CD4-positive, alpha-beta T cell (primary cell): ENCODE measurements at places on chromosomes 4 and X.

DNA sequence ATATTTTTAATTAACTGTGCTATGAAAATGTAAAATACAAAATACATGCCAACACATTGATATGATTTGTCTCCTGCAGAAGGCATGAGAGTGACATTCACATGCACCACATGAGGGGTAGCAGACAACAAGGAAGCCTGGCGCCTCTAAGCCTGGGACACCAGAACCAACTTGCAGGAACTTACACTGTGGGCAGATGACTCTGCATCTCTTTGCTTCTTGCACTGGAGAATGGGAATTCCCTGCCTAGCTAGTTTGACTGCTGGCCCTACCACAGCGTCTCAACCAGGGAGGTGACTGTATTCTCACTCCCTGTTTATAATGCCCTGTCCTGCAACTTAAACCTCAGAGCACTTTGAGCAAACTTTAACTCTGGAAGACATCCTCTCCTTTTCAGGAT, 40.5 kb downstream of the PAGE2 start:
- no peak for DNase-seq

- DNase-seq: no peak
Observed at GRCh38 chrX:20863649-20864048, 510.6 kb upstream of the CNKSR2 start.

DNA sequence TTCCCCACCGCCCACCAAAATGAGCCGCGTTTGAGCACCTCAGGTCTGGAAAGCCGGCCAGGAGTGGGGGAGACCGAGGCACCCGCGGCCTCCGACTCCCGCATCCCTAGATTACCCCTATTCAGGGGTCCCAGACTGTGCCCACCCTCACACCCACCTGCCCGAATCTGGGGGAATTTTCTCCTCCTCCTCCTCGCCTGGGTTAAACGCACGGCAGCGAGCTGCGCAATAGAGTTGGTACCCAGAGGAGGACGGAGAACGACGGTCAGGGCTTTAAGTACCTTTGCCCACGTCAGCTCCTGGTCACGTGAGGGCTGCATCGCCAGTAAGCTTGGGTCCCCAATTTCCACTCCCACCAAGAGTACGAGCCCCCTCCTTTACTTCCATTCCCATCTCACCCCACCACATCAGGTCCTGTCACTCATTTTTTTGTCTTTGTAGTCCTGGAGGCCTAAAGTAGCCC, at the start of gene ARMCX2:
Gene ARMCX2 (minus strand): TSS at position 250 of the 463 bp plus-strand sequence. CDS start 2,262 bp downstream, outside the sequence.
- no peak for DNase-seq

GRCh38 chrX:100870527-100870926, 3.6 kb downstream of the NOX1 start:
- no peak for DNase-seq

GRCh38 chrX:85243761-85244449, at the start of the genes SATL1 and ZNF711:
SATL1 (minus strand) TSS chrX:85243779; CDS start chrX:85108968, 134,811 bp downstream.
ZNF711 (plus strand) TSS chrX:85243991; CDS start chrX:85247573, 3,582 bp downstream.
- peak; percentile 18 for DNase-seq

GRCh38 chrX:72634331-72634730, 61.7 kb upstream of the HDAC8 start:
- no peak for DNase-seq

DNA sequence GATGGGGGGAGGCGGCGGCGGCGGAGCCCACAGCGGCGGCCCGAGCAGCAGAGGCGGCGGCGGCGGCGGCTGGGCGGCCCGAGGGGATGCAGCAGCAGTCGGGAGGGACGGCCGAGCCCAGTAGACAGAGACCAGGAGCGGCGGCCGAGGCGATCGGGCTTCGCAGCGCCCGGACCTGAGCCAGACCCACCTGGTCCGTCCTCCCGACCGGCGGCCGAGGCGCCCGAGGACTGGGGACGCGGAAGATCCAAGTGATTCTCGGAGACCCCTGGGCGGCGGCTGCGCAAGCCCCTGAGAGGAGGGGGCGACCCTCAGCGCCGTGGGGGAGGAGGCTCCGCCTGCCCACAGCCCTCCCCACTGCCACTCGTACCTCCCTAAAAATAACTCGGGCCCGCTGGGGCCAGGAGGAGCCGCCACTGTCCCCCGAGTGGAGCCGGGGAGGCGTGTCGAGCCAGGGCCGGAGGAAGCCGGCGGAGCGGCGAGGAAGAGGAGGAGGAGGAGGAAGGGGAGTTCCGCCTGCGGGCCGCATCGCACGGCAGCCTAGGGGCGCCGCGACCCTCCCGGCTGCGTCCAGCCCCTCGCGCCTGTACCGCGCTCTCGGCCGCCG, 608 bp downstream of the RAPGEF2 start:
- DNase-seq: peak; percentile 16
